ENCODE measurements at places on chromosomes 11 and 22.

GRCh38 chr11:69500285-69501120 is 19.0 kb downstream of the LINC01488 start:
- no peak for DNase-seq

GRCh38 chr11:45250035-45250718 is 36.0 kb downstream of the SYT13 start:
- no peak for DNase-seq

DNA sequence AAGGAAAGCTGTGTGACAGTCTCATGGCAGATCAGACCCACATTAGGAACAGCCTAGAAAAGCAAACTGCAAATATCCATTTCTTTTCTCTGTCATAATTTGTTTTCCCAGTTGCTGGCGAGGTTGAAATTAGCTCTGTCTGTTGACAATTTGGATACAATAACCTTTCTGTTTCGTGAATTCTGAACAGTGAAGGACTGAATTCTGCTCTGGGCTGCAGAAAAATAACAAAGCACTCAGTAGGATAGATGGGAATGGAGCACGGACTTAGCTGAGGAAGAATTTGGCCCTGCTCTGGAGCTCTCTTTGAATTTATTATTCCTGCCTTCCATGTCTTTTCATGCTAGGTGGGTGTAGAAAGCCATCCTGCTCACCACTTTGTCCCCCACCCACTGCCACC is 140.3 kb downstream of the RRAS2 start:
- no peak for DNase-seq

GRCh38 chr22:46147471-46148267 is 2.7 kb upstream of the PPARA start:
- no peak for DNase-seq

GRCh38 chr11:20926799-20927540 is 257.6 kb downstream of the NELL1 start:
- no peak for DNase-seq

All from GM19239 (cell line).